Spinal cord (tissue), 10 donors: ENCODE measurements at places on chromosomes 13 and 19. TPM values are rescaled to one million over a fixed set of nuclear protein-coding genes. Genes with fewer than 3 reads are reported as not detected.

Gene LILRB2
- 0.61 TPM for total RNA-seq

Gene CABP5
- not detected for total RNA-seq

Gene POLRMT
- 40.8 TPM for total RNA-seq

Gene CLEC17A
- total RNA-seq, result 0.17 TPM

Gene SWSAP1
- total RNA-seq, result 2.6 TPM

Gene GNG7
- total RNA-seq, result 6.2 TPM

Gene CYP4F11
- total RNA-seq, result 0.69 TPM

Gene ISOC2
- total RNA-seq, result 59.3 TPM

Gene MEDAG
- total RNA-seq, result 12.1 TPM

Gene AZU1
- 14.2 TPM for total RNA-seq

Gene MKNK2
- total RNA-seq, result 22.2 TPM

Gene SHD
- 10.4 TPM for total RNA-seq

- no peak for DNase-seq
Observed at GRCh38 chr13:27962128-27962841, 6.8 kb downstream of the CDX2 start.

DNA sequence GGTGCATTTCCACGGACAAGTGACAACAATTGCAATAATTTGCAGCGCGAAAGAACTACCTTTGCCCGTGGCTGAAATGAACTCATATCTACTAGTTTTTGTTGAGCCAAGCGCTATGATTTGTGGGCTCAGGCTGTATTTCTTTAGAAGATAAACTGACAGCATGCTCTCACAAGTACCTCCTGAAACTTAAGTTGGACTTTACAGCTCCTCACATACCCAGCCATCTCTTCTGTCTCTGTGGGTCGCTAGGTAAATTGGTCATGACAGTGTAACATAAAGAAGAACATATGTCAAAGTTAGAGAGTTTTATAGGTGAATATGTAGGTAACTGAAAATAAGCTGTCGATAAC, 839 bp downstream of the COG6 start:
- no peak for DNase-seq

GRCh38 chr13:103161476-103161875, 95.3 kb upstream of the SLC10A2 start:
- DNase-seq, result no peak

DNA sequence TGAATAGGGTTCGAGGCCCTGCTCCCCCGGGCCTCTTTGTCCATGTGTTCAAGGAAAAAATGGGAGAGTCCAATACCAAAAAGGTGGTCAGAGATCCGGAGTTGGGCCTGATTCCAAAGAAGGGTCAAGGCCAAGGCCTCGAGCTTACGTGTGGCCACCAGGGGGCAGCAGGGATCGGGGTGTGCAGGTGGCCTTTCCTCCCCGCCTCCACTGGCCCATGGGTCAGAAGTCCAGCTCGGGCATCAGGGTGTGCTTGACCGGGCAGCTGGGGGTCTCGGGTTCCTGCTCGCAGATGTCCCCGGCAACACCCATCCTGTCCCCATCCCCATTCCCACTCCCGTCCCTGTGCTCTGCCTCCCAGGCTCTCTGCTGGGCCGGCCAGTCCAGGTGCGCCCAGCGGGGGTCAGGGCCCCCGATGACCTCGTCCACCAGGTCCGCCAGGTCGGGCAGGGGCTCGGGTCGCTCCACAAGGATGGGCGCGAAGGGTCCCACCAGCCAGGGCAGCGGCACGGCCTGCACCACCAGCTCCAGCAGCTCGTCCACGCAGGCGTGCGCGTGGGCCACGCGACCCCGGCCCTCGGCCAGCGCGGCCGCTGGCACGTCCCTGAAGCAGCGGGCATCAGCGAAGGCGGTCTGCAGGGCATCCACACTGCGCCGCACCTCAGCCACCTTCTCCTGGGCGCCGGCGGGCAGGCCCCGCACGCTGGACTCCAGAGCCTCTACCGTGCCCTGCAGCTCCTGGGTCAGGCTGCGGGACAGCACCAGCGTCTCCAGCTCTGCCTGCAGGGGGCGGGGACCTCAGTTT, 5.2 kb upstream of the PLIN4 start:
- no peak for DNase-seq

GRCh38 chr19:49223472-49223871, 65.9 kb downstream of the TRPM4 start:
- no peak for DNase-seq

GRCh38 chr19:15198951-15199660, 1.7 kb downstream of the NOTCH3 start:
- no peak for DNase-seq

- no peak for DNase-seq
Observed at GRCh38 chr13:29991343-29991742, 140.9 kb upstream of the UBL3 start.

- no peak for DNase-seq
Observed at GRCh38 chr13:87894059-87894458, 222.9 kb downstream of the SLITRK5 start.

DNA sequence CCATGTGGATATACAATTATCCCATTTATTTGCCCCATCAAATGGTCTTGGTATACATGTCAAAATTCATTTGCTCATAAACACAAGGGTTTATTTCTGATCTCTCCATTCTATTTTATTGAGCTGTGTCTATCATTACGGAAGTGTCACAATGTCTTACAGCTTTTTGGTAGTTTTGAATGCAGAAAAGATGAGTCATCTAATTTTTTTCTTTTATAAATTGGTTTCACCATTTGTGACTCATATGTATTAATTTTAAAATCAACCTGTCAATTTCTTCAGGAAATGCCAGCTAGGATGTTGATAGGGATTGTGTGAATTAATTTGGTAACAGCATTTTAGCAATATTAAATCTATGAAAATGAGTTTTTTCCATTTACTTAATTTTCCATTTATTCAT, 2549.4 kb downstream of the PCDH9 start:
- DNase-seq, result no peak

DNA sequence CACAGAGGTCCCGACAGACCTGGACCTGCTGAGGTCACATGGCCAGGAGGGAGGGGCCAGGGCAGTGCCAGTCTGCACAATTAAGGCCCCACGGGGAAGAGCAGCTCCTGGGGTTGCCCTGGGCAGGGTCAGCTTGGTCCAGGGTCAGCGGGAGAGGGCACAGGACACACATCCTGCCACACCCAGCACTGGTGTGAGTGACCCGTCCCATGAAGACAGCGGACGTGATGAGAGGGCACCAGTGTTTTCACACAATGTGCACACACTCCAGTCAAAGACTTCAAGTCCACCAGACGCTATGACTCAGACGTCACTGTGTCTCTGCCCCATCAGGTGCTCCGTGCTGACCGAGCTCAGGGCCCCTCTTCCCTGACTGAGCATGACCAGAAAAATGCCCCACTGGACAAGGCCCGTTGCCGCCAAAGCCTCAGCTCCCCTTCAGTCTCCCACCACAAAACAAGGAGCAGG, 4.2 kb downstream of the TMEM259 start:
- DNase-seq, result no peak

- no peak for DNase-seq
Observed at GRCh38 chr19:7706188-7706954, 4.4 kb upstream of the FCER2 start.

- DNase-seq, result no peak
Observed at GRCh38 chr13:81498969-81499368, 1158.0 kb upstream of the SPRY2 start.

- no peak for DNase-seq
Observed at GRCh38 chr13:33111414-33112110, 95.3 kb downstream of the KL start.

DNA sequence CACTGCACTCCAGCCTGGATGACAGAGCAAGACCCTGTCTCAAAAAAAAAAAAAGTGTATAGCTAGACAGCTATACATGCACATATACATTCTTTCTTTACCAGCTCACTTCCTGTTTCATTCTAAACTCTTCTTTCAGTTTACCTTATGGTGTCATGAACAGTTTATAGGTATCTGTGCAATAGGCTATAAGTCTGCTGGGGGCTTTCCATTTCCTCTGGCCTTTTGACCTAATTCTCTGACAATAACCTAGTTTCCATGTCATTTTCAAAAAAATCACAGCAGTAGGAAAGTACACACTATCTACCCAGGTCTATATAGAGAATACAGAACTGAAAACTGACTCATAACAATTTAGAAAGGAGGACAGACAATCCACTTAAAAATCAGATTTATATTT, 24.4 kb upstream of the URAD start:
- no peak for DNase-seq

DNA sequence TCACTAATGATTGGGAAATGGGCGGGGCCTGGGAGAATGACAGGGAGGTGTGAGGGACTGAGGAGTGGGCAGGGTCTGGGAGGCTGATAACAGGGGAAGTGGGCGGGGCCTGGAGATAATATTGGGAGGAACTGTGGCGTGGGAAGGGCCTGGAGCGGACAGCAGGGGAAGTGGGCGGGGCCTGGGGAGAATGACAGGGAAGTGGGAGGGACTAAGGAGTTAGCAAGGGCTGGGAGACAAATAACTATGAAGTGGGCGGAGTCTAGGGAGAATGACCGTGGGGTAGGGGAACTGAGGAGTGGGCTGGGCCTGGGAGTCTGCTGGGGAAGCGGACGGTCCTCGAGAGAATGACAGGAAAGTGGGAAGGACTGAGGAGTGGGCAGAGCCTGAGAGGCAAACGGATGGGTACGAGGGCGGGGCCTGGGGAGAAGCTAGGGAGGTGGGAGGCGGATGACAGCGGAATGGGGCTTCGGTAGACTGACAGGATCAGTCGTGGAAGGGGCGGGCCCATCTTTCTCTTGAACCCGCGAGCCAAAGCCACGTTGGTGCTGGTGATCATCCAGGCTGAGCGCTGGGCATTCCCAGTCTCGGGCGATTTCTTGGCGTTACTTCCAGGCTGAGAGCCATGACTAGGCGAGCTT, 14.0 kb upstream of the TUBB4A start:
- no peak for DNase-seq

GRCh38 chr19:1382250-1382649, 1.5 kb upstream of the NDUFS7 start:
- DNase-seq, result no peak

DNA sequence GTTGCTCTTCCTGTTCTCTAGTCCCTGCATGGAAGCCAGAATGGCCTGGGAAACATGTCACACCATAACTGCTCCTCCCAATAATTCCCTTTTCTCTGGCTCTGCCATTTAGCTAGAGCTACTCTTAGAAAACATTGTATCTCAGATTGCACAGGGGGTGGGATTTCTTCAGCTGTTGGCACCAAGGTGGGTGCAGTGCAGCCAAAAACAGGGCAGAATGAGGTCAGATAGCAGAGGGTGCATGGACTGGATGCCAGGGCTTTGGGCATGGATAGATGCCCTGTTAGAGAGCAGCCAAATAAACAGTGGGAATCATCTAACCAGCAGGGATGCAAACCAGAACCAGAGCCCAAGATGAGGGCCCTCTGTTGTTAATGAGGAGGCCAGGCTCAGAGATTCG, 4.9 kb upstream of the AMER2 start:
- DNase-seq, result no peak

- DNase-seq, result peak; percentile 60
Observed at GRCh38 chr19:38062959-38063761, 156.2 kb downstream of the SIPA1L3 start.

DNA sequence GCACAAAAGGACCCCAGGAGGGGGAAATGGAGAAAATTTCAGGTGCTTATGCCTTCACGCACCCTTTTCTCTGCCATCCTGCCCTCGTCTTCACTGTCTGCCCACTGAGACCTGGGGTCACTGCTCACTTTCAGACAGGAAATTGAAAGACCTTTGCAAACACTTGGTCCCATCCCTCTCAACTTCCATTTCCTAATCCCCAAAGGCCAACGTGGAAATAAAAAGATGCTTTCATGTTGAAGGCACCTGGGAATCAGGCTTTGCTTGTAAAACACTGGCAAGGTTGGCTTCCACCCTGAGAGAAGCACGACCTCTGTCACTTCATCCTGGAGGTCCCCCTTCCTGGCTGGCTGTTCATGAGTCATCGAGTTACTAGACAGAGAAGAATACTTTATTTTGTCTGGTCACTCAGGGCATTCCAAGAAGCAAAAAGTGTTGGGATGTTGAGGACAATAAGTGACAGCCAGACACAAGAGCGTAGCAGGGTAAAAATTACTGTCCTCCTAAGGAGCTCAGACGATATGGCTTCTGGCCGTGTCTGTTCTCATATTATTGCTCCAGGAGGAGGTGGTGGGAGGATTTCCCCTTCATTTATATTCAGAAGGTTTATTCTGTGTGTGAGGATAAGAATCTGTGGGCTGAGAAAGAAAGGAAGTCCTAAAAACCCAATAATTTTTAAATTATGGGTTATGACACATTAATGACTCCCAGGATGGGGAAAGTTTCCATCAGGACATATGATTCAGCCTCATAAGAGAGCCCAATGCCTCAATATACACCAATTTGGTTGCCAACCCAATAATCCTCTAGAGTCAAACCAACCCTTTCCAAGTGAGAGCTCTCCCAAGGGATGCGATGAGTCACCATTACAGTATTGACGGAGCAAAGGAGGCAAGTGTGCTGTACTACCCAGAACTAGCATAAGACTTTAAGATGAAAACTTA, 409.0 kb downstream of the COG6 start:
- DNase-seq, result no peak

DNA sequence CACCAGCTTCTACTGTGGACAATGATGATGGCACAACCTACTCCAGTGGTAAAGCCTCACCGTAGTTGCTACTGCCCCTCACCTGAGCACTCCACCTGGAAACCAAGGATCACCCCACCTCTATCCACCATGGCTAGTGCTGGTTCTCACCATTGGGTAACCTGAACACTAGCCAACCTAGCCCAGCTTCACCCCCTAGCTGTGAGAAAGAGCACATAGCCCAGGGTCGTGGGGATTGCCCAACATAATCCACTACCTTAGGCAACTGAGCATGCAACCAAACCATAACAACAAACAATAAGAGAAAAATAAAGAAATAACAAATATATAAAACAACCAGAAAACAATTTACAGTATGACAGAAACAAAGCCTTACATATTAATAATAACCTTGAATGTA, 560.1 kb downstream of the DIAPH3 start:
- DNase-seq, result no peak

GRCh38 chr19:40689339-40690049, 957 bp downstream of the NUMBL start:
- no peak for DNase-seq

GRCh38 chr13:99040536-99041131, 62.8 kb upstream of the DOCK9 start:
- DNase-seq, result no peak

- no peak for DNase-seq
Observed at GRCh38 chr19:41627966-41628675, 1.2 kb upstream of the CEACAM4 start.

GRCh38 chr13:51811046-51811445, 7.1 kb upstream of the DHRS12 start:
- DNase-seq, result no peak
